ENCODE measurements at places on chromosomes 7 and 10.

DNA sequence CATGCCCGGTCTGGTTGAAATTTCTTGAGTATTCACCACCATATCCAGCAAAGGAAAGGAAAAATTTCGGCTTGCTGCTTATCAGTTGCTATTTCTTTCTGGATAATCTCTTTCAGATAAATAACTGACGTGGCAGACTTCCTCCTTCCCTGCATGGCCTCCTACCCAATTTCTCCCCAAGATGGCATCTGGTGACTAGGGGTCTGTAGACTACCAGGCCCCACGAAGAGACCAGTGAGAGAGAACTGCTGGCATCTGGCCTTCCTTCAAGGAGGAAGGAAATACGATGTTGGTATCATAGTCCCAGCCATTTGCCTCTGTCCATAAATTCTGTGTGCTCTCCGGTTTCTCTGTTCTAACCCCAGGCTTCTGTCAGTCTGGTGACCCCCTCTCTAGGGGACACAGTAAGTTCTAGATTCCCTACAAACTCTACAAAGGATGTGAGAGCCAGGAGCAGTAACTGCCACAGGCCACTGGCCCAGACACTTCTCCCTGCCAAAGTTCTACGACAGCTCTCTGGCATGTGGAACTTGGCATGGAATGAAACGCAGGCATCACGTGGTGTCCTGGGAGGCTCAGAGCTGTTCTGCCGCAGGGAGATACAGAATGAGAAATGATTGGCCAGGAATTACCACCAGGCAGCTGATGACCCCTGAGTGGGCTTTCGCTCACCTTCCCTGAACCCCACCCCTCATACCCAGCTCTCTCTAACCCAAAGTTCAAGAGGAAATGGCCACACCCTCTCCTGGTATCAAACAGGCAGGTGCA lies 30.0 kb upstream of the MSRB2 start:
- no peak overlapping the region for H3K27ac ChIP-seq
- H3K27me3 ChIP-seq: peaks cover 4% of the 10 kb centered on the region
- no peak for DNase-seq

DNA sequence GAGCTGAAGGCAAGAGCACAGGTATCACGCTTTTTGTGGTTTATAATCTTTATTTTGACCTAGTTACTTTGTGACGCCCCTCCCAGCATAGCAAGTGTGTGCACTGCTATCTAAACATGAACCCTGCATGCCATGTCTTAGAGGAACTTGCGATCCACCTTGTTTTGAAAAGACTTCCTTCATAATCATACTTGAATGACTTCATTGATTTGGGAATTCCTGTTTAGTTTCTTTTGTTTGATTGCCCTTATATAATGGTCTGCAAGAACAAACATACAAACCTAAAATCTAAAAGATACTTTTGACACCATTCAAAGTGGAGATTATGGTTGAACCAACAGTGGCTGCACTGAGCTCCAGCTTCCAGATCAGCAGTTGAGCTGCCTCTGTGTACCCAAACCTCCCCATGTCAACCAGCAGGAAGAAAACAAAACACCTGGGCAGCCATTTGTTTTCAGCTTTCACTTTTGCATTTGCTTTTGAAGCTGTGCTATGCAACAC lies 132.6 kb downstream of the CELF2 start:
- no peaks in the 10 kb centered on the region for H3K36me3 ChIP-seq
- peak; percentile 89 for DNase-seq
- H3K4me3 ChIP-seq: peak overlapping the region; percentile 86
- H3K27me3 ChIP-seq: no peaks in the 10 kb centered on the region
- peaks cover 87% of the 10 kb centered on the region for H3K4me1 ChIP-seq

DNA sequence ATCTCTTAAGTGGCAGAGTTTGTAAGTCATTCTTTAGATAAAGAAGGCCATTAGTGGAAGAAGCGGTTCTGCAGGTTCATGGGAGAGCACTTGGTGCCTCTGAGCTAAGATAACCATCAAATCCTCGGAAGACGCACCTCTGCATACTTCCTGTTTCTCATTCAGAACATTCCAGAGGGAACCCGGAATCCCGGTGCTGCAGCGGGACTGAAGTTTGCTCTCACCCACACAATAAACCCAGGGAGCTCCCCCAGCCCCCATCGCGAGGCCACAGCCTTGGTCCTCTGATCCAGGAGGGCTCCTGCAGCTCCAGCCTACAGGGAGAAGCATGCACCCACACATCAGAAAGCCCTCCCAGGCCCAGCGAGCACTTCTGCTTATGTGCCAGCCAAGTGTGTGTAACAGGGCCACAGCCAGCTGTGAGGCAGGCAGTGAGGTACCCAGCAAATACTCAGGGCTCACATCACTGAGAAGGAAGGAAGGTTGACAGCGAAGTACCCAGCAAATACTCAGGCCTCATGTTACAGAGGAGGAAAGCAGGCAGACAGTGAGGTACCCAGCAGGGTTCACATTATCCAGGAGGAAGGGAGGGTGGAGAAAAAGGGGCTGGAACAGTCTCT lies 142.4 kb downstream of the DIP2C start:
- peaks cover 6% of the 10 kb centered on the region for H3K27me3 ChIP-seq
- H3K27ac ChIP-seq: no peak overlapping the region
- no peaks in the 10 kb centered on the region for H3K36me3 ChIP-seq

GRCh38 chr10:107966826-107967225 lies 802.3 kb upstream of the SORCS1 start:
- no peak for DNase-seq
- H3K27me3 ChIP-seq: no peaks in the 10 kb centered on the region
- H3K4me1 ChIP-seq: no peaks in the 10 kb centered on the region
- H3K36me3 ChIP-seq: no peaks in the 10 kb centered on the region

DNA sequence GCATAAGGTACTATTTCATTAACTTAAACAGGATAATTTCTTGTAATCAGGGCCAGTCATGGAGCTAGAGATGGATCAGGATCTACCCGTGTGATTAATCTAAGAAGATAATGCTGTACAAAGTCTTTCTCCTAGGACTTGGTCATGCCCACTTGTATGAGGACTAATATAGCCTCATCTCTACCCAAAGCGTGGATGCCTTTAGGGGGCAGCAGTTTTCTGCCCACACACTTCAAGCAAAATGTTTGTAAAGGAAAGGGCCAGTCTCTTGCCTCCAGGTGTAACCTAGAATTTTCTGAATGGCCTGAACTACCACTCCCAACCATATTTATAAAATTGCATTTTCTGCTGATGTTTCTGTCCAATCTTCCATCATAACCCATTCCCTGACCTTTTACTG lies 764.0 kb upstream of the IGFBP3 start:
- no peaks in the 10 kb centered on the region for H3K27me3 ChIP-seq
- H3K27ac ChIP-seq: no peak overlapping the region
- no peak overlapping the region for H3K4me3 ChIP-seq
- DNase-seq: no peak
- no peaks in the 10 kb centered on the region for H3K36me3 ChIP-seq

- H3K27ac ChIP-seq: no peak overlapping the region
- peaks cover 4% of the 10 kb centered on the region for H3K4me1 ChIP-seq
- peaks cover 10% of the 10 kb centered on the region for H3K27me3 ChIP-seq
- no peak overlapping the region for H3K4me3 ChIP-seq
- DNase-seq: no peak
- no peaks in the 10 kb centered on the region for H3K36me3 ChIP-seq
Measured at GRCh38 chr7:102914585-102914984, 1.8 kb downstream of the LRRC17 start.

- no peak overlapping the region for H3K4me3 ChIP-seq
- no peaks in the 10 kb centered on the region for H3K4me1 ChIP-seq
- H3K27ac ChIP-seq: no peak overlapping the region
- DNase-seq: no peak
- peaks cover 2% of the 10 kb centered on the region for H3K27me3 ChIP-seq
Measured at GRCh38 chr10:32123021-32123420, 66.8 kb upstream of the KIF5B start.

DNA sequence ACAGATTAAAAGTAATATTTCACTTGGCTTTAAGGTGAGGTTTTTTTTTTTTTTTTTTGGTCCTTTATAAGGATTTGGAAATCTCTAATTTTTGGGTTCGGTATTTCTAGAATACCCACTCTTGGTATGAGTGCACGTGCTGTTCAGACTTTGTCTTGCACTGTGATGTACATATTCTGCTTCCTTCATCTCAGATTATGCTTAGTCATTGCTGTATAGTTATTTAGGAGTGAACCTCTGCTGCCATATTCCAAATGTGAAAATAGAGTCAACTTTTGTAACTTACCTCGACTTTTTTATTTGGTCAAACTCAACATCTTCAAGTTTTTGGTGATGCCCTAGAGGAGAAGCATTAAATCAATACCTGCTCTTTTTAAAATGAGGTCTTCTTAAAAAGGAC lies 40.1 kb upstream of the HBP1 start:
- H3K27ac ChIP-seq: no peak overlapping the region
- no peak overlapping the region for H3K4me3 ChIP-seq
- peaks cover 17% of the 10 kb centered on the region for H3K4me1 ChIP-seq

DNA sequence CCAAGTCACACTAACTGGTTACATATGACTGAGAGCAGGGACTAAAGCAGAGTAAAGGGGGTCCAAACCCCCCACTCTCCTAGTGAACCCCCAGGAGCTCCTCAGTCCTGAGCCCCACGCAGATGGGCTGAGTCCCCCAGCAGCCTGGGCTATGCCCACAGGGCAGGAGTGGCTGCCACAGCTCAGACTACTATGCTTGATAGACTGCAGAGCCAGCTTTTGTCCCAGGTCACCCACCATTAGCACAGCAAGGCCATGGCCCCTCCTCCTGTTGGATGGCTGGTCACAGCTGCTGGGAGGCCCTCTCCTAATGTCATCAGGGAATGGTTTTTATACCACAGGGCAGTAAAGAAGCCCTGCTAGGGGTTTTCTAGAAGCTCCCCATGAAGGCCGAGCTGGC lies 46.3 kb upstream of the FGFR2 start:
- no peak overlapping the region for H3K4me3 ChIP-seq
- H3K27ac ChIP-seq: no peak overlapping the region
- H3K4me1 ChIP-seq: no peaks in the 10 kb centered on the region
- no peaks in the 10 kb centered on the region for H3K36me3 ChIP-seq
- H3K27me3 ChIP-seq: no peaks in the 10 kb centered on the region
- no peak for DNase-seq

Measured in activated CD4-positive, alpha-beta T cell treated with anti-CD3 and anti-CD28 coated beads, Interleukin-2, amount 10 ng/mL, durations not matched to agents 24 days and 14 days (primary cell).